ENCODE measurements at places on chromosomes 1 and 21. TPM values are rescaled to one million over a fixed set of nuclear protein-coding genes. Genes with fewer than 3 reads are reported as not detected.

DNA sequence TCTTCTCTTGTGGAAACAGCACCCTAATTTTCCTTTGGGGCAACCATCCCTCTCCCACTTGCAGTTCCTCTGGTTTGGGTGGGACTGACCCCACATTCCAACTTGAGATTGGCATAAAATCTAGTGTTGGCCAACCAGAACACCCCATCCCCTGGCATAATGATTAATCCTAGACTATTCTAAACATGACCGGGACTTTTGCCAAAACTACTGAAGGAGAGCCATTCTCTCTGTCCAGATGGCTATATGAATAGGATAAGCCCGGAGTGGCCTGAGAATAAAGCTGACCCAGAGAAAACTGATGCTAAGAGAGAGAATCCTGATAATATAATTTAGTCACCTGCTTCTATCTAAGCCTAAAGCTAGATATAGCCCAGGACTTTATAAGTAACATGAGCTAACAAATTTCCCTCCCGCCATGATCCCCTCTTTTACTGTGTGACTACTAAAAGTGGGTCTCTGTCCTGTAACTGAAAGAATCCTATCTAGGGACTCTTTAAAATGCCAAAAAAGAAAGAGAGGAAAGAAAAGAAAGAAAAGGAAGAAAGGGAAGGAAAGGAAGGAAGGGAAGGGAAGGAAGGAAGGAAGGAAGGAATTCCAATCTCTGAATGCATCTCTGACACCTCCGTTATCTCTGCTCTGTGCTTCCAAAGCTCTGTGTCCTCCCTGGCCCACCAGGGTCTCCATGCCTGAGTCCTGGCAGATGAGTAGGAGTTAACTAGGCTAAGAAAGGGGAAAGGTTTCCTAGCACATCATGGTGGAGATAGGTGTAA lies 28.0 kb upstream of the NRDC start:
- no peak for DNase-seq

- no peak for DNase-seq
These were observed 84.6 kb upstream of the BMP8A start for GRCh38 chr1:39406533-39407450.

- no peak for DNase-seq
These were observed 58.5 kb upstream of the S1PR1 start for GRCh38 chr1:101178341-101178687.

GRCh38 chr1:204514828-204515227 lies 1.4 kb upstream of the MDM4 start:
- DNase-seq: no peak

DNA sequence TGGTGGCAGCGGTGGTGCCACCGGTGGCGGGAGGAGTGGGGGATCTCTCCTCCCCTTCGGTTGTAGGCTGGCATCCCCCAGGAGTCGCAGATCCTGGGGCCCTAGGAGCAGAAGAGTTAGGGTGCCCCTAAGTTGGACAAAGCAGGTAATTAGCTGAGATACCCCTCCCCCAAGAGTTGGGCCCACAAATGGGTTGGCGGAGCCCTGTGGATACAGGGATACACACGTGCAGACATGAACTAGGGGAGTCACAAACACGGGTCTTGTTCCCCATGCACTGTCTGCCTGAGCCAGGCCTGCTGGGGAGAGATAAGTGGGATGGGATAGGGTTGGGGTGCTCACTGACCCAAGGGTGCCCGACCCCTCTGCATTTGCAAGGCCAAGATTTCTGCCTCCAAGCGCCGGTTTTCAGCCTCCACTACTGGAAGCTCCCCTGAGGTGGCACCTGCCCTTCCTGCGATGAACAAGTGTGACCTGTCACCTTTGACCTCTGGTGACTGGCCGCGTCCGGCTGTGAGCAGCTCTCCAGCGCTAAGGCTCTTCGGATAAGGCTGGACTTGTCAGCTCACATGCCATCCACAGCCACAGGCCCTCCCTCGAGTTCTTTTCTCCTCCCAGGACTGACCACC lies 1.8 kb downstream of the CCDC17 start:
- no peak for DNase-seq

DNM3 gene
- total RNA-seq: 0.59 TPM

DNA sequence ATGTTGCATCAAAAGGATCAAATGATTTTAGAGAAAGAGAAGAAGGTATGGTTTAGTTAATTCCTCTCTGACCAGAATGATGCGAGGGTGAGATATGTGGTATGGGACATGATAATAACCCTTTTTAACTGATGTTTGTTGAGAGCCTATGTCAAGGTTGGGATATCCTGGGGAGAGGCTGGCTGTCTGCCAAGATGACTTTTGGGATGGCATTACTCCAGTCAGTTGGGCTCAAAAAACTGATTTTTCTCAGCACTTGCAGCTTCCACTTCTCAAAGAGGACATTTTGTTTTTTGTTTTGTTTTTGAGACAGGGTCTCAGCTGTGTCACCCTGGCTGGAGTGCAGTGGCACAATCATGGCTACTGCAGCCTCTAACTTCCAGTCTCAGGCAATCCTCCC lies 17.7 kb upstream of the STX12 start:
- DNase-seq: no peak

GRCh38 chr1:212700223-212700891 lies 717 bp upstream of the BATF3 start:
- DNase-seq: no peak

DNA sequence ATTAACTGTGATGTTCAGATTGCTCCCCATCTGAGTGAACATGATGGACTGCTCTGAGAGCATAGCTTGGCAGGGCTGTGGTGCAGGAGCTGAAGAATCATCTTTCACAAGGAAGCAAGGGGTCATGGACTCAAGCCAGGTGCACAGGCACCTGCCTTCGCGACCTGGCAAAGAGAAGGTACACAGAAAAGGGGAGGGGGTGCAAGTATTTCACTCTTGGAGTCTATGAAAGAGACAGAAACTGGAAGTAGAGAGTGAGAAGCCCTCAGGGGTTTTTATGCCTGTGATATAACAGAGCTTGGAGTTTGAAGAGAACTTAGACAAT lies 232.6 kb upstream of the PLXNA2 start:
- DNase-seq: no peak

- DNase-seq: no peak
These were observed 320.3 kb downstream of the KIF26B start for GRCh38 chr1:245475126-245475525.

GRCh38 chr1:22228505-22228911 lies 85.6 kb upstream of the WNT4 start:
- no peak for DNase-seq

DNA sequence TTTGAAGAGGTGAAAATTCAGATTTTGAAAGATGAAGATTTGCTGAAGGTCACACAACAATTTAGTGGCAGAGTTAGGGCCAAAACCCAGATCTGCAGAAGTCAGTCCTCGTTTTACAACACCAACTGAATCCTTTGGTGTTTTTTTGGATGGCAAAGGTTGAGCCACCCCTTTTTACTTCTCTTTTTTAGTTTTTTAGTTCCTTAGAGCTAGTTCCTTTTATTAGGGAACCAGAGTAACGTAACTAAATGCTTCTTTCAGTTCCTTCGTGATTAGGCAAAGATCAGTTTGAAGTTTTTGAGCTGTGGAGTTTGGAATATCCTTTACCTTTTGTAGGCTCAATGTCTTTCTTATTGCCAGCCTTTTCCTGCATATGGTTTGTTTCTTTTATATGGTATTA lies 67.9 kb upstream of the ARID1A start:
- no peak for DNase-seq

Measured in pulmonary artery endothelial cell (primary cell).